Fibroblast of lung (primary cell): ENCODE measurements at places on chromosomes 16 and 17. TPM values are rescaled to one million over a fixed set of nuclear protein-coding genes. Genes with fewer than 3 reads are reported as not detected.
A peak's percentile ranks its signal among the peaks of the same experiment; 100 is the strongest.

- H3K27me3 ChIP-seq: peaks cover 9% of the 10 kb centered on the region
- no peak for DNase-seq
- H3K27ac ChIP-seq: no peak overlapping the region
- H3K4me3 ChIP-seq: no peak overlapping the region
Observed at GRCh38 chr17:41338961-41339485, 11.6 kb downstream of the KRT33A start.

DNA sequence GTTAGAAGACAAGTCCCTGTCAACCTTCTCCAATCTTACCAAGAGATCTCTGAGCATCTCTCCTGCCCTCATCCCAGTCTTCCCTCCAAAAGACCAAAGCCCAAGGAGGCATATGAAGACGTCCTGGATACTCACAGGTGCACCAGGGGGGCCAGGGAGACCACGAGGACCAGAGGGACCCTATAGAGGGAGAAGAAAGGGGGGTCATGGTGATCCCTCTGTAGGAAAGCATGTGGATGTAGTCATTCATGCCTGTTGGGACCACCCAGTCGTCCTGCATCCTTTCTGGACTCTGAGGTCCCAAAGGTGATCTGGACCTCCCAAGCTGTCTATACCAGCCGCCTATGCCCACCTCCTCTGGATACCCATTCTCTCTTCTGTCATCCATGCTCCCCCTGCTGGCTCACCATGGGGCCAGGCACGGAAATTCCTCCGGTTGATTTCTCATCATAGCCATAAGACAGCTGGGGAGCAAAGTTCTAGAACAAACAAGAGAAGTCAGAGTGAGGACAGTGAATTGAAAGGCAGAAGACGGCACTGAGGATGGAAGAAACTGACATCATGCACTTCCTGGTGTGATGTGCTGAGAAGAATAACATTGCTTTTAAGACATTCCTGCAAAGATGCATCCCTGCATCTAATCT, 3.3 kb downstream of the COL1A1 start:
- H3K27me3 ChIP-seq: no peaks in the 10 kb centered on the region
- peak overlapping the region; percentile 100 for H3K4me3 ChIP-seq
- peaks cover 54% of the 10 kb centered on the region for H3K36me3 ChIP-seq
- H3K4me1 ChIP-seq: peaks cover 33% of the 10 kb centered on the region

- H3K27ac ChIP-seq: no peak overlapping the region
- H3K36me3 ChIP-seq: no peaks in the 10 kb centered on the region
- DNase-seq: no peak
- H3K27me3 ChIP-seq: peaks cover 21% of the 10 kb centered on the region
- no peaks in the 10 kb centered on the region for H3K4me1 ChIP-seq
- H3K4me3 ChIP-seq: no peak overlapping the region
Observed at GRCh38 chr16:1913327-1914083, 4.7 kb downstream of the HS3ST6 start.

- peaks cover 4% of the 10 kb centered on the region for H3K4me1 ChIP-seq
- H3K4me3 ChIP-seq: no peak overlapping the region
- no peak overlapping the region for H3K27ac ChIP-seq
- no peaks in the 10 kb centered on the region for H3K27me3 ChIP-seq
Observed at GRCh38 chr16:12395268-12395667, 408.4 kb downstream of the CPPED1 start.

- H3K4me3 ChIP-seq: no peak overlapping the region
- H3K36me3 ChIP-seq: no peaks in the 10 kb centered on the region
- peaks cover 6% of the 10 kb centered on the region for H3K27me3 ChIP-seq
- peak; percentile 19 for DNase-seq
- no peaks in the 10 kb centered on the region for H3K4me1 ChIP-seq
- H3K27ac ChIP-seq: no peak overlapping the region
Observed at GRCh38 chr17:41620583-41621434, 3.6 kb downstream of the KRT17 start.

- peaks cover 5% of the 10 kb centered on the region for H3K27me3 ChIP-seq
- no peaks in the 10 kb centered on the region for H3K4me1 ChIP-seq
- no peak for DNase-seq
Observed at GRCh38 chr16:81765111-81765919, 13.8 kb upstream of the PLCG2 start.

DNA sequence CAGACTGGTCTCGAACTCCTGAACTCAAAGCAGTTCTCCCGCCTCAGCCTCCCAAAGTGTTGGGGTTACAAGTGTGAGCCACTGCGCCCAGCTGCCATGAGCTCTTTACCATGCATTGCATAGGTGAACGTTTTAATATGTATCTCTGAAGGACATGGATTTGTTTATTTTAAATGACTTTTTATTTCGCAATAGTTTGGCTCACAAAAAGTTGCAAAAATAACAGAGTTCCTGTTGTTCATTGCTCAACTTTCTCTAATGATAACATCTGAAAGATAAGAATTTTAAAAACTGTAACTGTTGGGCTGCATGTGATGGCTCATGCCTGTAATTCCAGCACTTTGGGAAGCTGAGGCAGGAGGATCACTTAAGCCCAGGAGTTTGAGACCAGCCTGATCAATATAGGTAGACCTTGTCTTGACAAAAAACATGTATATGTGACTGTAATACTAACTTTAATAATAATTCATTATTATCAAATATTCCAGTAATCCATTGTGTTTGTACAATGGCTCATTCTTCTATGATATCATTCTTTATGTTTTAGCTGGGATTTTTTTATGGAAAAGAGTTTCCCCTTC, 80.1 kb downstream of the ABCC1 start:
- H3K27ac ChIP-seq: no peak overlapping the region
- DNase-seq: peak; percentile 79
- no peaks in the 10 kb centered on the region for H3K27me3 ChIP-seq

- no peak for DNase-seq
- no peaks in the 10 kb centered on the region for H3K27me3 ChIP-seq
- H3K36me3 ChIP-seq: no peaks in the 10 kb centered on the region
- no peaks in the 10 kb centered on the region for H3K4me1 ChIP-seq
- no peak overlapping the region for H3K27ac ChIP-seq
Observed at GRCh38 chr16:52450916-52451315, 96.0 kb downstream of the TOX3 start.

The RBFOX1 gene
- total RNA-seq: not detected in 2 replicates

The KRT9 gene
- total RNA-seq: not detected in 2 replicates

The CPHXL2 gene
- total RNA-seq: not detected in 2 replicates

The SLC52A1 gene
- total RNA-seq: 0.26 and 0.66 TPM in 2 replicates

The ZPBP2 gene
- total RNA-seq: not detected in 2 replicates

The TEX19 gene
- 0.17 TPM in 1 of 2 replicates, not detected in the other for total RNA-seq

The KRTAP4-4 gene
- not detected in 2 replicates for total RNA-seq
